ENCODE measurements at places on chromosomes 4 and X.

- no peak for DNase-seq
Measured at GRCh38 chr4:99382745-99383360, 30.3 kb upstream of the ADH1C start.

DNA sequence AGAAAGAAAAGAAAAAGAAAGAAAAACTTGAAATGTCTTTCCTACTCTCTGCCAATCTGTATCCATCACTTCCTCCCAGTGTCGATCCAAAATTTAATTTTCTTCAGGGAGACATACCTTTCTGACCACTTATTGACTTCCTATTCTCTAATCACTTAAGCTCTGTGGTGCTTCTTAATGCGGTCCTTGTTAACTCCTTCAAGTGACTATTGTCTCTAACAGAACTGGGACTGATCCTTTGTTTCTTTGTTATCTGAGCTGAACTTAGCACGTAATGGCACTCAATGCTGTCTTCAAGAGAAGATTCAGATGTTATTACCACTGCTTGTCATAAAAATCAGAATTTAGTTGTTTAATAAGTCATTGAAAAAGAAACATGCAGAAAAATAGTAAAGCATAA is 31.2 kb downstream of the LARP7 start:
- DNase-seq = no peak

GRCh38 chr4:147596981-147597380 is 20.2 kb upstream of the TMEM184C start:
- DNase-seq = no peak

- DNase-seq = no peak
Measured at GRCh38 chr4:132564920-132565319, 584.2 kb upstream of the PCDH10 start.

DNA sequence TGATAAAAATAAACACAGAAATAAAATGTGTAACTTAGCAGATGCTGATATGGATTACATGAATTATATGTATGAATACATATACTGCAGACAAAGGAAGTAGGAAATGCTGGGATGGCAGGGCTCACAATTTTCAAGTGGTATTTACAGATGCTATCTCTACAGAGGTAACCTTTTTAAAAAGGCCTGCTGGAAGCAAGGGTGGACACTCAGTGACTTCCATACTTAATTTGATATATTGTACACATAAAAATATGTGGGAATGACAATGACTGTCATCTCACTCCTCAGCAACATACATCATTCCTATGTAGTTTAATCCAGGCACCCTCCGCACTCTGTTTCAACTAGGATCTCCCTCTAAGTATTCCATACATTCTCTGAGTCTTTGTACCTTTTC is 452.9 kb downstream of the DTHD1 start:
- DNase-seq = no peak

DNA sequence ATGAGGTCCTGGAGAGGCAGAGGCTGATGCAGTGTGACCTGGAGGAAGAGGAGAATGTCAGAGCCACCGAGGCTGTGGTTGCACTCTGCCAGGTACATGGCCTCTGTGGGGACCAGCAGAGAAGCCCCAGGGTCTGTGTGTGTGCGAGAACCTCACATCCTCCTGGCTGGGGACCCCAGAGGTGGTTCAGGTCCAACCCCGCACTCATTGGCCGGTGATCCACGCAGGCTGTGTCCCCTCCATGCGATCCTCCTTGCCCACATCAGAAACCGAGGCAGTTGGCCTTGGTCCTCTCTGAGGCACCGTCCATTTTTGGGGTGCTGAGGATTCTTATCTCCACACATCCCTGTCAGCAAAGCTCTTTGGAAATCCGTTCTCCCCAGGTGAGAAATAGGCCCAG is 45.3 kb downstream of the EVC start:
- no peak for DNase-seq

GRCh38 chr4:45846016-45846415 is 277.8 kb downstream of the GABRG1 start:
- no peak for DNase-seq

GRCh38 chr4:163317110-163317509 is 15.3 kb downstream of the NPY1R start:
- no peak for DNase-seq

- DNase-seq = no peak
Measured at GRCh38 chr4:15027921-15028435, 25.7 kb downstream of the CPEB2 start.

DNA sequence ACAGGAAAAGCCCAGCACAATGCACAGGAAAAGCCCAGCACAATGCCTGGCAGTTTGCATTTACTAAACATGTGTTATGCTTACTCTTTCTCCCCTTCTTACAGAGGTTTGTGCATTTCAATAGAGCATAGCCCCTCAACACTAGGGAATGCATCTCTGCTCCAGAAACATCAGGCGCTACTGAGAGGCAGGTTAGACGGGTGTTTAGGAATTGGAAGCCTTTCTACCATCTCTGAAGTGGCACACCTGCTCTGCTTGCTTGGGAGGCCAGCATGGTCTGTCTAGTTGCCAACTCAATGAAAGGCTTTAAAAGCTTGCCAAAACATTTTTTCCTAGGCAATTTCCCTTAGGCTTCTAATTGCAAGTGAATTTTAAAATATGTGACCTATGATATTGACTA is 55.7 kb downstream of the GRID2 start:
- no peak for DNase-seq

- no peak for DNase-seq
Measured at GRCh38 chr4:63458010-63458409, 951.2 kb downstream of the TECRL start.

GRCh38 chr4:81682492-81682891 is 210.8 kb upstream of the RASGEF1B start:
- DNase-seq = no peak

DNA sequence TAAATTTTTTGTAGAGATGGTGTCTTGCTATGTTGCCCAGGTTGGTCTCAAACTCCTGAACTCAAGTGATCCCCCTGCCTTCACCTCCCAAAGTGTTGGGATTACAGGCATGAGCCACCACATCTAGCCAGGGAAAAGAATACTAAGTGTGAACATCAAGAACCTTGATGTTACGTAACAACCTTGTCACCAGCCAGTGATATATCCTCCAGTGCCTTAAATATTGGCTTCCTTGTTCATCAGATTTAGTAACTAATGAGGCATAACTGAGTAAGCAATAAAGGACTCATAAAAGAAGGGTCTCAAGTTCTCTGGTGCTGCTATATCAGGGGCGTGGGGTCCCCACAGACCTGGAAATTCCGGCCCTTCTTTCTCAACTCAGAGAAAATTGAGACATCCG is 60.5 kb upstream of the ENPEP start:
- DNase-seq = no peak

DNA sequence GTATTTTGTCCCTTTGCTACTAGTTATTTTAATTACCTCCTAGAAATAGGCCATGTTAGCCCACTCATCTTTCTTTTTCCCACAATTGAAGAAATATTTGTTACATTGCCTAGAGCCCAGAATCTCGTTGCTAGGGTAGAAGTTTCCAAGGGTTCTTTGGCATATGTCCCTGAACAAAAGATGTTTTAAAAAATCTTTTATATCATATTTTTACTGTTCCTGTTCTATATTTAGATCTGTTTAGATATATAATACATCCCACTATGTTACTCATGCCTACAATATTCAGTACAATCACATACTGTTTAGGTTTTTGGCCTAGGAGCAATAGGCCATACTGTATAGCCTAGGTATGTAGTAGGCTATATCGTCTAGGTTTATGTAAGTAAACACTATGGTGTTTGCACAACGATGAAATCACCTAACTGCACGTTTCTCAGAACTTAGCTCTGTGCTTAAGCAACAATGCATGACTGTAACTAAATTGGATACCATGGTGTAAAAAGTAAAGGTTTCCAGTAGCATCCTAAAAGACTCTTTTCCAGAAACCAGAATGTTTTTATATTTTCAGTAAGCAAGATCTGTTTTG is 236.0 kb upstream of the SLIT2 start:
- no peak for DNase-seq

- DNase-seq = no peak
Measured at GRCh38 chr4:169159624-169160171, 111.1 kb downstream of the SH3RF1 start.

GRCh38 chr4:148287111-148287510 is 155.1 kb downstream of the NR3C2 start:
- DNase-seq = no peak

- no peak for DNase-seq
Measured at GRCh38 chr4:185730387-185730786, 81.6 kb downstream of the SORBS2 start.

- no peak for DNase-seq
Measured at GRCh38 chr4:6753103-6753560, 29.4 kb upstream of the KIAA0232 start.

DNA sequence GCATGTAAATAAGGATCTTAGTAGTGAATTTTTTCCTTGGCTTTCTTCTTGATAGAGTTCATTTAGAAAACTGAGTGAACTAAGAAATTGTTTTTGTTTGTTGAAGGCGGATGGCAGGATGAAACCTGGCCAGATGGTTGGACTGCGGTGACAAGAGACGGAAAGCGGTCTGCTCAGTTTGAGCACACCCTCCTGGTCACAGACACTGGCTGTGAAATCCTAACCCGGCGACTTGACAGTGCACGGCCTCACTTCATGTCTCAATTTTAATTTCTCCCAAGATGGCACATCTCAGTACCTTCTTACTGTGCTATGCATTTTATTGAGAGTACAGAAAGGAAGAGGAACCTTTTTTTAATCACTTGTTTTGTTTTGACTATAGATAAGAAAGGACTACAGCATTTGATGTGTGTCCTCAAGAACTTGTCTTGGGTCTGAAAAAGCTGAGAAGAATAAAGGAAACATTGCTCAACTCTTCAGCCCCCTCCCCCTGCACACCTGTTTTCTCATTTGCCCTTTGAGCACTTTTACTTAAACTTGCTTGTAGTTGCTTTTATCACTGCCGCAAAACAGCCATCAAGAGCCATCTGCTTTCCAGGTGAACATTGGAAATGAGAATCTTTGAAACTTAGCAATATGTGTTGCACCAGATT is 27.4 kb downstream of the ADH5 start:
- DNase-seq = no peak

DNA sequence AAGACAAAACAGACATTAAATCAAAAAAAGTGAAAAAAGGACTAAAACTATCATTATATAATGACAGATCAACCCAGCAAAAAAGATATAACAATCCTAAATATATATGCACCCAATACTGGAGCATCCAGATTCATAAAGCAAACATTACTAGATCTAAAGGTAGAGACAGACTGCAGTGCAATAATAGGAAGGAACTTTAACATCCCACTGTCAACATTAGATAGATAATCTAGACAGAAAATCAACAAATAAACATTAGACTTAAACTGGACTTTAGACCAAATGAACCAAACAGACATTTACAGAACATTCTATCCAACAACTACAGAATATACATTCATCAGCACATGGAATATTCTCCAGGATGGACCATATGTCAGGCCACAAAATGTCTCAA is 29.5 kb upstream of the RAB39B start:
- DNase-seq = no peak

DNA sequence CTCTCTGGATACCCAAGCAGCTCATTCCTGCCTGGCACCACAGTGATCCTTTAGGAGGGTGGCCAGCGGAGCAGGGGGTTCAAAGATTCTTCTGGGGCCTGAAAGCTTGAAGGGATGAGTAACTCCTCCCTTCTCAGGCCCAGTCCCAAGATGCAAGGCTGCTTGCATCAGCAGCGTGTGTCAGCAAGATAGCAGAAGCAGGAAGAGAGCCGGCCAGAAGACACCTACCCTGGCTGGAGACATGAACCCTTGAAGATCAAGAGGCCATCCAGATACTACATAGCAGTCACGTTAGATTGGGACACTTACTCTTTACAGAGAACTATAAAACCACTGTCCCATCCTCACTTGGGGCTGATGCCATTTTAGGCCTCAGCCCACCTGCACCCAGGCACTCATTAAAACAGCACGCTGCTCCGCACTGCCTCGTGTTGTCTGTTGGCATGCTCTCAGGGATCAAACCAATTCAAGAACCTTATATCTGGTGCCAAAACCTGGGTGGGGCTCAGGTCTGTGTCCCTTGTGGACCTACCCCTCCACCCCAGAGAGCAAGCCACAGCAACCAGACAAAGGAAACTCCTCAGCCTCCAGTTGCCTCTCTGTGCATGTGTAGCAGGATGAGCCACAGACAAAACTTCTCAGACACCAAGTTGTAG is 6.5 kb downstream of the UGT2B17 start:
- DNase-seq = no peak

- no peak for DNase-seq
Measured at GRCh38 chrX:136742721-136743379, 37.9 kb downstream of the ARHGEF6 start.
